ENCODE measurements at places on chromosomes 12 and 14.

DNA sequence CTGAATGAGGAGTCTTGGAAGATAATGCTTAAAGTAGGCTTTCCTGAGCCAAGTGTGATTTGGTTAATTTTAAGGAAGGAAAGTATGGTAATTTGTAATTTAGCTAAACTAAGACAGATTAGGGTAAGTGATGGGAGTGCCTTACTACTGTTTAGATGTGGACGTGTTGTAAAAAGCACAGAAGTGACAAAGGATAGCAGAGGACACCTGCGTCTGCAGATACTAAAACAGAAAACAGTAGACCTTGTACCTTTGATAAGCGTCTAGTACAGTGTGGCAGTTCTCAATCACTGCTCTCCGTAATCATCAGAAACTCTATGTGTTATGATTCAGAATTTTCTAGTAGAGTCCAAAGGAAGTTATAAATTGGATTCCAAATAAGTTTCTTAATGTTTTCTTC, 58.0 kb downstream of the MIA2 start:
- DNase-seq, result no peak

- no peak for DNase-seq
These were observed 219.2 kb upstream of the RGS6 start for GRCh38 chr14:71713016-71713415.

- DNase-seq, result no peak
These were observed 3.8 kb upstream of the ARHGDIB start for GRCh38 chr12:14965221-14965620.

DNA sequence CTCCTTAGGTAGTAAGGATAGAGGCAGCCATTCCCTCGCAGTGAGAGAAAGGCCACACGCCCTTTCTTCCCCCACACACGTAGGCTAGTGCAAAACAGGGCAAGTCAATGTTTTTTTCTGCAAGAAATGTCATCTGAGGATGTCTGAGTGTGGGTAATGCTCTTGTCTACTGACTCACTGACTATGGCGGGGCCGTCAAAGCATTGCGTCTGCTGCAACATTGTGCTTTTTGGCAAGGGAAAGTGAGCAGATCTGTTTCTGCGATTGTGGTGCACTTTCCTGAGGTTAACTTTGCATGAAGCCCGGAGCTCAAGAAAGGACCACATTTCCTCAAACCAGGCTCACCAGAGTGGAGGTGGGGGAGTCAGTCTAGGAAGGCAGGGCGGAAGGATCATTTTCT, 181.6 kb upstream of the GZMB start:
- no peak for DNase-seq

DNA sequence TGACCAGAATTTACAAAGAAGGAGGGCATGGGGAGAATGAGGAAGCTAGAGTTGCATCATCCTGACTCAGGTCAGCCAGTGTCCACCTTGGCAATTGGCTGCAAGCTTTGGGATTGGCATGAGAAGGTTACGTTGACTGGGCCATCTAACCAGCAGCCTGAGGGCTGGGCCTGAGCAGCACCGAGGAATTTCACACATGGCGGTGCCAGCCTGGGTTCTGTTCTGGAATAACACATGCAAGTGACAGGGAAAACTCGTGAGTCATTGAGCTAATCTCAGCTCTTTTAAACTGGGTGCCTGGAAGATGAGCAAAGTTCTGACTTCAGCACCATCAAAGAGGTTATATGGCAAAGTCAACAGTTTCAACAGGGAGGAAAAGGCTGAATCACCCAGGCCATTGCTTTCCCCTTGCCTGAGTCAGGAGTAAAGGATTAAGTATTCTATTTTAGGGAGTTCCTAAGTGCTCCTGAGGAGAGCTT, 543.2 kb upstream of the TBX3 start:
- DNase-seq, result peak; percentile 79

DNA sequence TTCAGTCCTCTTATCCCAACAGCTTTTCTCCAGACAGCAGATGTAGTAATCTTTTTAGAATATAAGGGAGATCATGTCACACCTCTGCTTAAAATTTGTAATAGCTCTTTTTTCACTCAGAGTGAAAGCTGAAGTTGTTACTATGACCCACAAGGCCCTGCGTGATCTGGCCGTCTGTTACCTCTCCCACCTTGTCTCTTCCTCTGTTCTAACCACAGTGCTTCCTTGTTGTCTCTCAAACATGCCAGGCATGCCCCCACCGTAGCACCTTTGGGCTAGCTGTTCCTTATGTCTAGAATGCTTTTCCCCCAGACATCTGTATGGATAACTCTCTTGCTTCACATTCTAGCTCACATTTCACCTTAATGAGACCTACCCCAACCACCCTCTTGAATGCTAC, 6.5 kb downstream of the NECAP1 start:
- no peak for DNase-seq

- DNase-seq, result peak; percentile 71
These were observed 52.2 kb downstream of the CKAP4 start for GRCh38 chr12:106195621-106196027.

DNA sequence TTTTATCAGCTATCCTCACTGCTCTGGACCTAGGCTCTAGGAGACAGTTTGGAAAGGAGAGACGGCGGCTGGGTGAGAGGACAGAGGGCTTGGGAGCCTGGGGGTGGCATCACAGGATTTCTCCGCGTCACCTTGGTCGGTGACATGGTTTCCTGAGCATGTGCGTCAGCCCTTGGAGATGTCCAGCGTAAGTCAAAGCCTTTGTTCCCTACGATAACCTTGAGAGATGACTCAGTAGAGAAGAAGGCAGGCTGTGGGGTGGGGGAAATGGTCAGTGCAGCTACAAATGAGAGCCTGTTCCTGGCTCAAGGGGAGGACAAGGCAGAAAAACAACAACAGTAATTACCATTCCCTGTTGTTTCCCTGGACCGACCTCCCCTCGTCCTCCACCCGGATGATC, 90.2 kb upstream of the TBX3 start:
- peak; percentile 79 for DNase-seq

DNA sequence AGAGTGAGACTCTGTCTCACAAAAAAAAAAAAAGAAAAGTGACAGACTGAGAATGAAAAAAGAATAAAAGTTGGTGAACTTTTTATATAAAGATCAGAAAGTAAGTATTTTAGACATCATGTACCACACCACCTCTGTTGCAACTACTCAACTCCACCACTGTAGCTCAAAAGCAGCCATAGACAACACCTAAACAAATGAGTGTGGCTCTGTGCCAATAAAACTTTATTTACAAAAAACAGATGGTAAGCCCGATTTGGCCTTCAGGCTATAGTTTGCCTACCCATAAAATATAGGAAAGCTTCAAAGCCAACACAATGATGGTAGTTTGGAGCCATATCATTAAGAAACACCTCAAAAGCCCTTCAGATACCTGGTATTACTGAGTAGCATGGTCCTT, 154.5 kb upstream of the FOXN3 start:
- DNase-seq, result no peak

- DNase-seq, result no peak
These were observed 38.4 kb upstream of the BCL2L14 start for GRCh38 chr12:12032260-12032791.

- DNase-seq, result no peak
These were observed 89.6 kb downstream of the ERC1 start for GRCh38 chr12:1080520-1081223.

DNA sequence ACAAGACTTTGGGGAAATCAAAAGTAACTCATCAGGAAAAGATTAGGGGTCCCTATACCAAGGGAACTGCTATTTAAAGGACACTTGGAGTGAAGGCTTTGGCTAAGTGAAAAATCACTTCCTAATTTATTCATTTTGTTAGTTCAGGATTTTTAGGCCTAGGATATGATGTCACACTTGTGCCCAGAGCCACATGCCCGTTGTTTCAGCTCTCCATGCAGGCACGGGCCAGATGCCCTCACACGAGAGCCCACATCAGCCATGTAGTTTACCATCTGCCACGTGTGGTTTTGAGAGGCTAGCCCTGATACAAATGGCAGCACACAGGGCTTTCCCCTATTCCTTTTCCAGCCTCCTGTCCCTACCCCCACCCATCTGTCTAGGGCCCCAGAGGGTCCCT, 11.9 kb upstream of the LRP1-AS start:
- DNase-seq, result no peak

DNA sequence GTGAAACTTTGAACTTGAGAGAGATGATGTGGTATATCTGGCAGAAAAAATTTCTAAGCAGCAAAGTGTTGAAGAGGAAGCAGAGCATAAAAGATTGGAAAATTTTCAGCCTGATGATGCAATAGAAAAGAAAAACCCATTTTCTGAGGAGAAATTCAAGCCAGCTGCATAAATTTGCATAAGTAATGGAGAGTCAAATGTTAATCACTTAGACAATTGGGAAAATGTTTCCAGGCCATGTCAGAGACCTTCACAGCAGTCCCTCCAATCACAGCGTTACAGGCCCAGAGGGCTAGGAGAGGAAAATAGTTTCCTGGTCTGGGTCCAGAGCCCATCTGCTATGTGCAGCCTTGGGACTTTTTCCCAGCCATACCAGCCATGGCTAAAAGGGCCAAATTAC, 469.0 kb upstream of the FOXG1 start:
- DNase-seq, result no peak

- DNase-seq, result peak; percentile 92
These were observed 7.9 kb upstream of the ITFG2 start for GRCh38 chr12:2804393-2805142.

DNA sequence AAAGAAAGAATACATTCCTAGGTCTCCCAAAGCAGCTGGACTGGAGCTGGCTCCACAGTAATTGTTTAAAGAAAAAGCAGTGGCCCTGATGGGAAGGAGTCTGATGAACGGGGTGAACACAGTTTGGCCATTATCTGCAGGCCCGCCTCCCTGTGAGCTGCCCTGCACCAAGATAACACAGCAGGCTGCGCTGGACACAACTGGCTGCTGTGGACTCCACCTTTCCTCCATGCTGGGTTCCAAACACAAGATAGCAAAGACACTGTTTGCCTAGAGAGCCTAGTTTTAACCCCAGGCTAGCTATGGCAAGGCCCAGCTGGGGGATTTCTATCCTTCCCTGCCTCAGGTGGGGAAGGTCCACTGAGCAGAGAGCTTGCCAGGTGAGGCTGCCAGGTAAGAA, 34.6 kb downstream of the ZFP36L1 start:
- DNase-seq, result no peak

GRCh38 chr14:31945074-31945613, 132.0 kb upstream of the ARHGAP5 start:
- no peak for DNase-seq

- DNase-seq, result no peak
These were observed 337.3 kb upstream of the E2F7 start for GRCh38 chr12:77402716-77403115.

DNA sequence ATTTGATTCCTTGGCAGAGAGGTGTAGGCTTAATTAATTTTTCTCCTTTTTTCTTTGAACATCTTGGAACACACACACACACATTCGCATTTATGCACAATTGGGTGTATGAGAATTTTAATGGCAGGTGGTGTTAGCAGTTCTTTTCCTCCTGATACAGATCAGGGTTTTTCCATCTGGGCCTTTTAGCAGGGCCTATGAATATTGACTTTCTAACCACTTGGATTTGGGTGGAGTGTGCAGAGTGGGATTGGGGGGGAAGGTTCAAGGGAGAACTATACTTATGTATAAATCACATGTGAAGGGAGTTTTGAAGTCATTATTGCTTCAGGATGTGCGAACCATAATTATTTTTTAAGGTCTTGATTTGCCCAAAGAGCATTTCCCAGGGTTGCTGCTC, 28.9 kb downstream of the NTF3 start:
- no peak for DNase-seq

DNA sequence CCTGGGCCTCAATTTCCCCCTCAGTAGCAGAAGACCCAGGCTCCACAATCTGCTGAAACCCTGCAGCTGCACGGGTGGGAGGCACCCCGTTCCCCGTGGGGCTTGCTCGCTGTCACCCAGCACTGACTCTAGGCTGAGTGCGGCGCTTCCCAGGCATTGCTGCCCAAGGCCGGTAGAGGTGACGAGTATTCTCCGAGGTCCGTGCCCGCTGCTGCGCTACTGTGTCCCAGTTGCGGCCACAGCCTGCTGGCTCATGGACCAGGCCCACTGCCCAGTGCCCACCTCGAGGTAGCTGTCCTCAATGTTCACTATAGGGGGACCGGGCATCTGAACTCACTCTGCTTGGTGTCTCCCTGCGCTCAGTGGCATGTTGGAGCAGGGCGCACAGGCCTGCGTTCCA, 74.7 kb downstream of the GSC start:
- no peak for DNase-seq

- DNase-seq, result no peak
These were observed 8.5 kb upstream of the SYNJ2BP start for GRCh38 chr14:70425354-70425753.

DNA sequence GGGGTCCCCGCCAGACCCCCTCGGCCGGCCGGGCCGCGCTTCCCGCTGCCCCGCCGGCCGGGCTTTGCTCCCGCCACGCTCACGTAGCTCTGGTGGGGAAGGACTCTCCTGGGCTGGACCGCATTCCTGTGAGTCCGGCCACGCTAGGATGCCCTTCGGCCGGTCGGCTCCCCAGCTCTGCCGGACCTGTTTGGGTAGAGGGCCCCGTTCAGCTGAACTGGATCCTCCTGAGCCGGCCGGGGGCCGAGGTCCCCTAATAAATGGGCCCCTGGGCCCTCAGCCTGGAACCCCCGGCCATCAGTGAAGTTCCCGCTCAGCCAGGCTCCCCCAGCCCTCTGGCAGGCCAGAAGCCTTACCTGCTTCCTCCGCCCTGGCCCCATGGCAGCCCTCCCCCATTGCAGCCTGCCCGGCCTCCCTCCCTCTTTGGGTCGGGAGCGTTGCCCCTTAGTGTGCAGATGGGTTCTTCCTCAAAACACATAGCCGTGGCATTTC, 593 bp downstream of the UNC119B start:
- no peak for DNase-seq

- no peak for DNase-seq
These were observed 43.3 kb upstream of the VPS33A start for GRCh38 chr12:122309564-122310121.

- DNase-seq, result no peak
These were observed 231.9 kb downstream of the TTC8 start for GRCh38 chr14:89056394-89056793.
